ENCODE measurements at places on chromosomes 5 and 9. TPM values are rescaled to one million over a fixed set of nuclear protein-coding genes. Genes with fewer than 3 reads are reported as not detected.

GRCh38 chr5:1335540-1336095, 9.3 kb downstream of the CLPTM1L start:
- H3K4me1 ChIP-seq: no peaks in the 10 kb centered on the region
- DNase-seq: no peak
- no peak overlapping the region for H3K27ac ChIP-seq
- H3K36me3 ChIP-seq: peaks cover 97% of the 10 kb centered on the region
- H3K4me3 ChIP-seq: no peak overlapping the region

- no peak overlapping the region for H3K27ac ChIP-seq
- no peaks in the 10 kb centered on the region for H3K36me3 ChIP-seq
- no peaks in the 10 kb centered on the region for H3K27me3 ChIP-seq
- H3K4me1 ChIP-seq: peaks cover 7% of the 10 kb centered on the region
Measured at GRCh38 chr9:118618084-118618483, 751.2 kb downstream of the BRINP1 start.

Gene TMC1
- not detected for total RNA-seq

GRCh38 chr9:135663857-135664256, 748 bp downstream of the LCN9 start:
- no peaks in the 10 kb centered on the region for H3K4me1 ChIP-seq
- no peak overlapping the region for H3K4me3 ChIP-seq
- no peak overlapping the region for H3K27ac ChIP-seq
- no peak for DNase-seq

Gene SOX30
- total RNA-seq: not detected

- H3K4me1 ChIP-seq: peaks cover 8% of the 10 kb centered on the region
- no peak overlapping the region for H3K4me3 ChIP-seq
- H3K36me3 ChIP-seq: no peaks in the 10 kb centered on the region
- DNase-seq: no peak
- H3K27ac ChIP-seq: no peak overlapping the region
Measured at GRCh38 chr5:114174837-114175236, 187.0 kb upstream of the KCNN2 start.

DNA sequence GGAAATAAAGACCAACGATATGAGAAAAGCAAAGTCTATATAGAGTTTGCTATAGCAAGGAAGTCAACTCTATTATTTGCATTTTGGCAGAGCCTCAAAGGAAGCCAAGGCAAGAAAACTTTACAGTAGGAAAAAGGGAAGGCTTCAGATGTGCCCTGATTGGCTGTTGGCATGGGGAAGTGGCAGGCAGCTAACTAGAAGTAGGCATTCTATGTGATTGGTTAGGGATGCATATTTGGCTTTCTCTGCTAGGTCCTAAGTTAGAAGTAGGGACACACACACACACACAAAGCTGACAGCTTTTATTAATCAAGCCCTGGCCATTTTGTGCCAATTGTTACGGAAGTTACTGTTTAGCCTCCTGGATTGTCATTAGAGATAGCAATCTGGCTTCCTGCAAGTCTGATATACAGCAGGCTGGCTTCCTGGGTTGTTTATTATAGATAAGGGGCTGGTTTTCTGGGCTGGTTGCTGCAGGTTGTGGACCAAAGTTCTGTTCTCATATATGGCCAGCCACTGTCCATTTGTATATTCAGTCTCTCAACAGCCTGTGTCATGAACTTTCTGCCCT, 308.1 kb upstream of the GRAMD2B start:
- H3K27me3 ChIP-seq: no peaks in the 10 kb centered on the region
- DNase-seq: no peak
- H3K4me3 ChIP-seq: no peak overlapping the region
- H3K4me1 ChIP-seq: no peaks in the 10 kb centered on the region

GRCh38 chr5:1152156-1152555, 40.3 kb upstream of the SLC12A7 start:
- H3K27me3 ChIP-seq: peaks cover 48% of the 10 kb centered on the region
- no peaks in the 10 kb centered on the region for H3K36me3 ChIP-seq
- H3K4me1 ChIP-seq: no peaks in the 10 kb centered on the region
- no peak overlapping the region for H3K4me3 ChIP-seq

- no peak overlapping the region for H3K4me3 ChIP-seq
- DNase-seq: no peak
- no peak overlapping the region for H3K27ac ChIP-seq
- H3K4me1 ChIP-seq: no peaks in the 10 kb centered on the region
Measured at GRCh38 chr5:17223367-17224185, 6.1 kb downstream of the BASP1 start.

GRCh38 chr9:95726756-95727155, 148.7 kb upstream of the ERCC6L2 start:
- DNase-seq: no peak
- no peak overlapping the region for H3K4me3 ChIP-seq

GRCh38 chr5:133324926-133325325, 273.1 kb downstream of the HSPA4 start:
- H3K27ac ChIP-seq: no peak overlapping the region
- no peak for DNase-seq
- no peak overlapping the region for H3K4me3 ChIP-seq
- no peaks in the 10 kb centered on the region for H3K27me3 ChIP-seq
- H3K4me1 ChIP-seq: no peaks in the 10 kb centered on the region
- H3K36me3 ChIP-seq: no peaks in the 10 kb centered on the region

GRCh38 chr5:157555037-157555640, 20.4 kb downstream of the ADAM19 start:
- no peak overlapping the region for H3K4me3 ChIP-seq
- no peaks in the 10 kb centered on the region for H3K36me3 ChIP-seq
- peak overlapping the region; percentile 93 for H3K27ac ChIP-seq
- no peak for DNase-seq

GRCh38 chr9:353077-353476, 138.4 kb downstream of the DOCK8 start:
- H3K27ac ChIP-seq: no peak overlapping the region
- no peak overlapping the region for H3K4me3 ChIP-seq
- no peak for DNase-seq

DNA sequence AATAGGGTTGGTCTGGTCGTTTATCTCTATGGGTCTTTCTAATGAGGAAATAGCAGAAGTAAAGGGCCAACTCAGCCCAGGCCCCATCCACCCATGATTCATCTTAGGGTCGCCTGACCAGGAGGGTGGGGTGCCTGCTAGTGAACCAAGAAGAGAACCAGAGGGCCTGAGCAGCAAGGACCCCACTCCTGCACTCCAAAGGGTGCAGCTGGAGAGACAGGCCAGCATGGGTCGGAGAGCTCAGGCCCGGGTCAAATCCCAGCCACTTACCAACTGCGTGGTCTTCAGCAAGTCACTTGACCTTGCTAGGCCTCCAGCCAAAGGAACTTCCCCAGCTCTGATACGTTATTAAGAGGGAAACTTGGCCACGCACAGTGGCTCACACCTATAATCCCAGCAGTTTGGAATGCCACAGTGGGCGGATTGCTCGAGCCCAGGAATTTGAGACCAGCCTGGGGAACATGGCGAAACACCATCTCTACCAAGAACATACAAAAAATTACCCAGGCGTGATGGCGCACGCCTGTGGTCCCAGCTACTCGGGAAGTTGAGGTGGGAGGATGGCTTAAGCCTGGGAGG, 4.3 kb downstream of the BBLN start:
- H3K27me3 ChIP-seq: no peaks in the 10 kb centered on the region
- H3K36me3 ChIP-seq: peaks cover 37% of the 10 kb centered on the region
- peak; percentile 50 for DNase-seq
- H3K4me1 ChIP-seq: peaks cover 24% of the 10 kb centered on the region
- no peak overlapping the region for H3K27ac ChIP-seq

GRCh38 chr5:52956014-52956413, 33.1 kb upstream of the ITGA2 start:
- H3K27me3 ChIP-seq: no peaks in the 10 kb centered on the region
- no peak overlapping the region for H3K4me3 ChIP-seq
- H3K36me3 ChIP-seq: peaks cover 10% of the 10 kb centered on the region
- H3K4me1 ChIP-seq: no peaks in the 10 kb centered on the region

DNA sequence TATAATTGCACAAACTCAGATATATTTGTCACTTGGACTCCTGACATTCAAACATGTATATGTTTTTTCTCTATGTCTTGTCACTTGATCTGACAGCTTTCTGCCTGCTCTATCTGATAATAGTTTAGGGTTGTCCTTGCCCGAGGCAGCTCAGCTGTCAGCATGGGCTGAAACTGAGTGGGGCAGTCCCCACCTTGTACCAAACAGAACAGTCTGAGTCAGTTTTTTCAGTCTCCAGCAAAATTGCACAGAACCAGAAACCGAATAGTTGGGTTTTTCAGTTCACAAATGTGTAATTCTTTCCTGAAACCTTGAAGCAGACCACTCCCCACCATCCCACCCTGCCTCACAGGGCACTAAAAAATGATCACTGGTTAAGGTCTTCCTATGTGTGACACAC, 9.5 kb upstream of the HAND1 start:
- H3K4me1 ChIP-seq: peaks cover 45% of the 10 kb centered on the region
- peaks cover 4% of the 10 kb centered on the region for H3K27me3 ChIP-seq
- H3K27ac ChIP-seq: peak overlapping the region; percentile 96
- DNase-seq: no peak
- H3K4me3 ChIP-seq: no peak overlapping the region
- no peaks in the 10 kb centered on the region for H3K36me3 ChIP-seq

Gene TNFSF15
- 13.2 TPM for total RNA-seq

- H3K36me3 ChIP-seq: no peaks in the 10 kb centered on the region
- no peaks in the 10 kb centered on the region for H3K27me3 ChIP-seq
- H3K27ac ChIP-seq: peak overlapping the region; percentile 78
- DNase-seq: peak; percentile 91
- H3K4me1 ChIP-seq: no peaks in the 10 kb centered on the region
Measured at GRCh38 chr9:4297151-4297785, 2.6 kb downstream of the GLIS3 start.

Gene C9orf78
- total RNA-seq: 172 TPM

DNA sequence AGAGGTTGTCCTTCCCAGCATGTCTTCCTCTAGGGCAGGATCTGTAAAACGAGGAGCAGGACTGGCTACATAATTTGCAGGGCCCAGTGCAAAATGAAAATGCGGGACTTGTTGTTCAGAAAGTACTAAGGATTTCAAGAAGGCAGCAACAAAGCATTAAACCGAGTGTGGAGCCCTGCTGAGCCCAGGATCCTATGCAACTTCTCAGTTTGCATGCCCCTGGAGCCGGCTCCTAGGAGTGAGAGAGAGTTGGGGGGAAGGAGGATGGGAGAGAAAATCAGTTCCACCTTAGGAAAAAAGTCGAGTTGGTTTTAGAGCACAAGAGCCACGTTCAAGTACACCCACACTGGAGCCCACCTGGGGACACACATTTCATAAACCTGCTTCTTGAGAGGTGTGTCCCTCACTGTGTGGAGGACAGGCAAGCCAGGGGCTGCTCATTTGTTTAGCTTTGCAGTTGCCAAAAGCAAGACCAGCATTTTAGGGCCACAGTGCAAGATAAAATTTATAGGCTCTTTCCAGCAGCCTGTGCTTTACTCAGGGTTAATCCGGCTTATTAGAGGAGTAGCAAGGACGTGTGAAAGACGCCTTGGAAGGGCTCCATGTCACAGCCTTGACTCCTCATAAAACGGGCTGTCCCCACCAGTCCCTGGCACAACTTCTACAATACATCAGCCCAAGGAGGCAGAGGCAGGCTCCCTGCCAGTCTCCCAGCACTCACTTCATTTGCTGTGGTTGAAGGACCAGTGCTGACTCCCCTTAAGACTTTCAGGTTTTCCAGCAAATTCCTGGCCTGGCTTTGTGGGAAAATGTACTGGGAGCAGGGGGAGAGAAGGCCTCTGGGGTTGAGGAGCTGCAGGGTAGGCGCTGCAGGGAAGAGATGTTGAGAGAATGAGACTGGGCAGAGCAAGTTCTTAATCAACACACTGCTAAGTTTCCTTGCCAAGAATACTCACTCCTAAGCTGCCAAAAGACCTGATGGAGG, 159.7 kb upstream of the SEMA6A start:
- no peak for DNase-seq
- no peaks in the 10 kb centered on the region for H3K27me3 ChIP-seq
- peak overlapping the region; percentile 52 for H3K27ac ChIP-seq
- H3K36me3 ChIP-seq: no peaks in the 10 kb centered on the region
- H3K4me1 ChIP-seq: peaks cover 50% of the 10 kb centered on the region
- no peak overlapping the region for H3K4me3 ChIP-seq

GRCh38 chr9:70883056-70883455, 238.4 kb downstream of the TRPM3 start:
- no peaks in the 10 kb centered on the region for H3K4me1 ChIP-seq
- no peak for DNase-seq
- H3K27me3 ChIP-seq: no peaks in the 10 kb centered on the region
- no peaks in the 10 kb centered on the region for H3K36me3 ChIP-seq

Gene LPAR1
- total RNA-seq: 62.4 TPM

DNA sequence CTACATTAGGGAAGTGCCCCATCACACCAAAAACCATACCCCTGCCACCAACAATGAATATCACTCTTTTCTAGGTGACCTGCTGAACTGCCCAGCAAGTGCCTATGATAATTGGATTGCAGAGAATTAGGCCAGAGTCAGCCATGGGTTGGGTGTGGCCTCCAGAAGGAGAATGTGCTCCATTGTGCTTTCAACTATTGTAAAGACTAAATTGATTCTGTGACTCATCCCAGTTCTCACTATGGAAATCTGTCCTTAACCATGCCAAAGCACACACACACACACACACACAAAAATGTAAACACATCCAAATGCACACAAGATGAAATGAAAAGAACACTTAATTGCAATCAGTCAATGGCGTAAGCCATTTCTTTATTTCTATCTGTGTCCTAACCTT, 25.7 kb downstream of the DRD1 start:
- no peak overlapping the region for H3K4me3 ChIP-seq
- DNase-seq: no peak
- H3K4me1 ChIP-seq: no peaks in the 10 kb centered on the region
- H3K27me3 ChIP-seq: no peaks in the 10 kb centered on the region
- no peaks in the 10 kb centered on the region for H3K36me3 ChIP-seq
- H3K27ac ChIP-seq: no peak overlapping the region

GRCh38 chr5:2719332-2719731, 32.1 kb downstream of the IRX2 start:
- no peaks in the 10 kb centered on the region for H3K27me3 ChIP-seq
- H3K4me1 ChIP-seq: no peaks in the 10 kb centered on the region
- DNase-seq: no peak
- H3K36me3 ChIP-seq: no peaks in the 10 kb centered on the region

Gene UGT3A1
- not detected for total RNA-seq

DNA sequence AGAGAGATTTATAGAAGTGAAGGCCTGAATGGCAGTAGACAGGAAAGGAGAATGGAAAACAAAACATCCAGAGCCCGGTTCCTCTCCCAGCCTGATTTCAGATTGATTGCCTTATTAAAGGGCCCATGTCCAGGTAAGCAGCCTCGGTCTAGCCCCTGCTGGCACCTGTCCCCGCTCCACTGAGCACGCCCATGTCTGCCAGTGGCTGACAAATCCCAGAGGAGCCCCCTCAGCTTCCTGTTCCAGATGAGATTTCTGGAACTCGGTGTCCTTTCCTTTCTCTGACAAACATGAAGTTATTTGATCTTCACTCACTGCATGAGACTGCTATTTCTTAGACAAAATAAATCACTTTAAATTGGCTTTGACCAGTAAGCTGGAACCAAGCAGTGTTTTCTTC, 187.0 kb upstream of the ADCY2 start:
- no peak overlapping the region for H3K4me3 ChIP-seq
- H3K4me1 ChIP-seq: no peaks in the 10 kb centered on the region
- no peak overlapping the region for H3K27ac ChIP-seq
- DNase-seq: no peak
- H3K27me3 ChIP-seq: no peaks in the 10 kb centered on the region

Gene GLDC
- total RNA-seq: not detected

GRCh38 chr9:126198854-126199253, 127.8 kb upstream of the MVB12B start:
- H3K36me3 ChIP-seq: no peaks in the 10 kb centered on the region
- H3K27me3 ChIP-seq: no peaks in the 10 kb centered on the region
- H3K27ac ChIP-seq: no peak overlapping the region
- H3K4me1 ChIP-seq: no peaks in the 10 kb centered on the region
